ENCODE measurements at places on chromosomes 12 and 14.

DNA sequence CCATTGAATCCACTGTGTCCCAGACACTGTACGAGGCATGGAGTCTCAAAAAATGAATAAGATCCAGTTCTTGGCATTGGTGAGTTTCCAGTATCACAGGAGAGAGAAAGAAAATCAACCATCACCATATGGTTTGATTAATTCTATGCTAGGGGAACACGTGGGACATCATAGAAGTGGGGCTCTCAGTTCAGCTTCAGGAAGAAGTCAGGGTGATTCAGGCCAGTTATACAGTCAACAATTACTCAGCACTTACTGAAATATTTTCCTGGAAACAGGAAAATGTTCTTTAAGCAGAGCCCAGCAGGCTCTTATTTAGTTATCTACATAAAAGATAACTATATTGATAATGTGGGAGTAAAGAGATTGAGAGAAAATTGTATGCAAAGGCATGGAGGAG, 407.2 kb downstream of the NOVA1 start:
- DNase-seq, result no peak

GRCh38 chr12:53887881-53888280, 50.8 kb upstream of the HOXC13 start:
- DNase-seq, result no peak

DNA sequence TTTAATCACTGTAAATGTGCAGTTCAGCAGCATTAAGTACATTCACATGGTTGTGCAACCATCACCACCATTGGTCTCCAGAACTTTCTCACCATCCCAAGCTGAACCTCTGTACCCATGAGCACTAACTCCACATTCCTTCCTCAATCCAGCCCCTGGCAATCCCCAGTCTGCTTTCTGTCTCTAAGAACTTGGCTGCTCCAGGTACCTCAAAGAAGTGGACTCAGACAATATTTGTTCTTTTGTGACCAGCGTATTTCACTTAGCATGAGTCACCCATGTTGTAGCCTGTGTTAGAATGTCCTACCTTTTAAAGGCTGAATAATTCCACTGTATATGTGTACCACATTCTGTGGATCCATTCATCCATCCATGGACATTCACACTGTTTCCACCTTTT, 64.6 kb downstream of the SLC24A4 start:
- DNase-seq, result no peak

- DNase-seq, result peak; percentile 5
Observed at GRCh38 chr14:104770851-104771272, 17.9 kb downstream of the SIVA1 start.

GRCh38 chr14:100818221-100818699, 7.7 kb upstream of the MEG3 start:
- no peak for DNase-seq

- DNase-seq, result no peak
Observed at GRCh38 chr12:132534076-132534475, 44.1 kb downstream of the FBRSL1 start.

GRCh38 chr12:14994610-14995009, 21.8 kb downstream of the PDE6H start:
- no peak for DNase-seq

- no peak for DNase-seq
Observed at GRCh38 chr12:95208678-95209077, 8.6 kb downstream of the FGD6 start.

DNA sequence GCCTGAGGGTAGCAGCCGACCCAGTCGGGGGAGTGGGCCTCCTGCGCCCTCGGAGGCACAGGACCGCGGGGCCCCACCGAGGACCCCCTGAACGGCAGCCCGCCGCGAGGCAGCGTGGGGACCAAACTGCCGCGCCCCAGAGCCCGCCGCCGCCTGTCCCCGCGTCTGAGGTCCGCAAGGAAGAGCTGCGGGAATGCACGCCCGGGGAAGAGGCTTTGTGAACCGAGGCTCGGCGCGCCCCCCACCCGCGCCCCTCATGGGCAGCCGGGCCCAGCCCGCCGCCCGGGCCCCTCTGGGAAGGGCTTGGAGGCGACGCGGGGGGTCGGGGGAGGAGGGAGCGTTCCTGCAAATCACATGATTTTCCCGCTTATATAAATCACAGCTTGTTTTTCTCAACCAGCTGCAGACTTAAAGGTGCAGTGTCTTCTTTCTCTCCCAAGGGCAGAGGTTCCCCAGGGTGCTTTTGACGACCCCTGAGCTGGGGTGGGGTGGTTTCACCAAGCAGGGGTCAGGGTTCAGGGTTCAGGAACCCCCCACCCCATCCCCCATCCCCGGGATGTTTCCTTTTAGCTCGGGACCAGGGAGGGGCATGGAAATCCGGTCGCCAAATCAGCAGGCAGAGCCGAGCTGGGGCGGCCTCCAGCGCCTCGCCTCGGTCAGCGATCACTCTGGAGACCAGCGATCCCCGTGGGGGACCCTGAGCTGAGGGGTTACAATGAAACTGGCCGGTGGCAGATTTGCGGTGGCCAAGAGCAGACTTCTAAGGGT, 44.7 kb upstream of the ATP23 start:
- peak; percentile 62 for DNase-seq

GRCh38 chr12:67988601-67989021, 636 bp upstream of the IFNG-AS1 start:
- peak; percentile 6 for DNase-seq

GRCh38 chr12:121723200-121723599, 10.6 kb downstream of the TMEM120B start:
- DNase-seq, result no peak

DNA sequence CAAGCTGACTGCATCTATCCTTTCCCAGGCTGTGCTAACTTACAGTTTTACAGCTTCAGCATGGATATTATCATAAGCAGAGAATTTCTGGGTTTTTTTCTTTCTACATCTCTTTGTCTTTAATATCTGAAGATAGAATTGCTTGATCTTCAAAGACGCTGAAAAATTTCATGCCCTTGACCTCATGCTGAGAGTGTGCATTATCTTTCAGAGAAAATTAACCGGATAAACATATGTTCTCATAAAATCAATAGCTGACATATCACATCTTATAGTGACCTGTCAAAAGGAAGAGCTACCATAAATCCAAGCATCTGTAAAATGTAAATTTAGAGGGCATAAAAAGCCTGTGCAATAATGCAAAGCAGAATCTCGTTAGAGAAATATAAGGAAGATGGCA, 1704.1 kb upstream of the FLRT2 start:
- DNase-seq, result no peak

GRCh38 chr12:45205165-45205825, 10.6 kb upstream of the ANO6 start:
- no peak for DNase-seq

- DNase-seq, result peak; percentile 86
Observed at GRCh38 chr14:67653651-67654280, 20.7 kb downstream of the VTI1B start.

- DNase-seq, result no peak
Observed at GRCh38 chr14:55274751-55275150, 3.5 kb downstream of the FBXO34 start.

DNA sequence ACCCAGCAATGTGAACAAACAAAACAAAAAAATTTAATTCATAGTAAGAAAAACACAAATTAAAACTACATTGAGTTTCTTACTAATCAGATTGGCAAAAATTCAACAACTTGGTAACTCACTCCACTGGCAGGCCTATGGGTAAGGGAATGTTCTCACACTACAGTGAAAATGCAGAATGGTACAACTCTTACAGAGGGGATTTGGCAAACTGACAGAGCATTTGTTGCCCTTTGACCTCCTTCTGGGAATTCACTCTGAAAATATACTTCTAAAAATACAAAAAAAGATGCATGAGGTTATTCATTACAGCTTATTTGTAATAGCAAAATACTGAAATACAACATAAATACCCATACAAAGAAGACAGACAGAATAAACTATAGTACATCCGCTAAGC, 32.8 kb downstream of the ABCD2 start:
- DNase-seq, result no peak

GRCh38 chr12:39354955-39355354, 88.0 kb downstream of the KIF21A start:
- peak; percentile 64 for DNase-seq

DNA sequence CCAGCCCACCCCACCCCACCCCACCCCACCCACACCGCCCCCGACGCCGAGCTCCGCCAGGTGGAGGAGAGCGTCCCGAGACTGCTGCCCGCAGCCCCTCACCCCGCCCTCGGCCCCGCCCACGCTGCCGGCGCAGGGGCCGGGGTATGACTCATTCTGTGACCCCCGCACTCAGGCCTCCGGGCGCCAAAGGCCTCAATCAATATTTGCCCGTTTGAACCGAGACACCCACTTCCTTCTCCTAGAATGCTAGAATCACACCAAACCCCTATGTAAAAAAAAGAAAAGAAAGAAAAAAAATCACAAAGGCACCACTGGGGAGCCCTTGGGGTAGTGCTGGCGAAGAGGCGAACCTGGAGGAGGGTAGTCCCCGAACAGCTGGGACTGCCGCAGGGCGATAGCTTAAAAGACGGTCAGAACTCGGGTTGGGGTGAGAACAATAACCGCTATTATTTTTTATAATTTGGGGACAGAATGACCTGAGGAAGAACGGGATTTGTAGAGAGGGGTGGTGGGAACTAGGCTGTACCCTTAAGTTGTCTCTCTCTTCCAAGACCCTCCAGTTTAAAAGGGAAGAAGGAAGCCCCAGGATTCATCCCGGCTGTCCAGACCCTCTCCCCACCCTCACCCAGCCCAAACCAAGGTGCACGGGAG, 894 bp downstream of the KRT8 start:
- DNase-seq, result no peak

DNA sequence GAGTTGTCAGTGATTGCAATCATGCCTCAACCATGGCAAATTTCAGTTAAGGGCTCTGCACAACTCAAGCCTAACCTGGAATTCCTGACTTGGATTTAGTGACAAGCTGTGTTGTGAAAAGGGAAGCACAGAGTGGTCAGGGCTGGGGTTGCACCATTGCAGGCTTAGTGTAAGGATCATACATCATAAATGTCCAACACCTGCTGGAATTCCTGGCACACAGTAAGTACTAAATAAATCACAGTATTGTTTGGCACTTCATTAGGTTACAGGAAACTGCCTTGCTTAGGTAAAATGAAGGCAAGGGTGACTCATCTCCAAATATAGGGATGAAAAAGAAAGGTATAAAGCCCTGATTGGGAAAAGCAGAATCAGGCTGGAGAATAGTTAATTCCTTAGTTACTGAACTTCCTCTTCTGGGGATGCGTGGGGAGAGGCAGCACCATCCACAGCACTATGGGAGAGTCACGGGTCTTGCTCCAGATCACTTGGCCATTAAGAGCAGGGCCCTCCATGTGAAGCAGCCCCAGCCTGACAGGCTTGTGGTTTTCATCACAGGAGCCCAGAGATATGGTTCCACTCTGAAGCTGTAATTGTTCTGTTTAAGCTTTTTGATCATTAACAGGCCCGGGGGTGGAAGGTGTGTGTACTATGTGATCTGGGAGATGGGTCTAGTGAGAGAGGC, 39.7 kb downstream of the SLC8A3 start:
- no peak for DNase-seq

DNA sequence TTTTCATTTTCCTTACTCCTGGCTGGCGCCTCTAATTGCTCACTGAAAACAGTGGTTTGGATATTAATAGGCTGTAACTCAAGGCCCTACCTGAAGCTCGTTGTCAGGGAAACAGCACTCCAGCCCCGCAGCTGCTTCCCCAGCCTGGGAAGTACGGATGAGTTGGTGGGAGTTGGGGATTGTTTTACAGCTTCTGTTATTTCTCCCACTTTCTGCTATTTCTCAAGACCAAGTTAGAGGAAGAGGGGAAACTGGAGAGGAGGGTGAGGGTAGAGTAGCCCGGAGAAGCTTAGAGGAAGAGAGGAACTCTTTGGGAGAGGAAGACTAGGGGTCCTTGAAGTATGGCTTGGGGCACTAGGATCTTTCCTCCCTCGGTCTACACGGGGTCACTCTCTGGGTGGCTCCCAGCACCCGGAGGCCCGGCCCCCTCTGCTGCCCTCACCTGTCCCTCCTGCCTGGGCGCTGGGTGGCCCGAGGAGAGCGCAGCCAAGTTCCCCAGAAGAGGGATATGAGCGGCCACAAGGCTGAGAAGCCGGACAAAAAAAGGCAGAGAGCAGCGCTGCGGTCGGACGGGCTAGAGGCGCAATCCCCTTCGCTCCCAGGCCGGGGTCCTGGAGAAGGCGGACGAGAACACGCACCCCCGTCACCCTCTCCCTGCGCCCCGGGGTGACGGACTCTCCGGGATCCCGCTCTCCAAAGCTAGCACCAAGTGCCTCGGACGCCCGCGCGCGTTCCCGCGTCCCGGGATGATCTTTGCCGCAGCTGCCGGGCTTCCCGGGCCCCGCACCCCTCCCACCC, 671 bp downstream of the SPTB start:
- no peak for DNase-seq

- DNase-seq, result no peak
Observed at GRCh38 chr14:97638864-97639263, 841.7 kb downstream of the VRK1 start.

- no peak for DNase-seq
Observed at GRCh38 chr12:62263966-62264365, 3.8 kb downstream of the USP15 start.

- peak; percentile 60 for DNase-seq
Observed at GRCh38 chr12:51923506-51924365, 16.4 kb downstream of the ACVRL1 start.

GRCh38 chr14:59017285-59017965, 171.0 kb upstream of the DAAM1 start:
- DNase-seq, result no peak

DNA sequence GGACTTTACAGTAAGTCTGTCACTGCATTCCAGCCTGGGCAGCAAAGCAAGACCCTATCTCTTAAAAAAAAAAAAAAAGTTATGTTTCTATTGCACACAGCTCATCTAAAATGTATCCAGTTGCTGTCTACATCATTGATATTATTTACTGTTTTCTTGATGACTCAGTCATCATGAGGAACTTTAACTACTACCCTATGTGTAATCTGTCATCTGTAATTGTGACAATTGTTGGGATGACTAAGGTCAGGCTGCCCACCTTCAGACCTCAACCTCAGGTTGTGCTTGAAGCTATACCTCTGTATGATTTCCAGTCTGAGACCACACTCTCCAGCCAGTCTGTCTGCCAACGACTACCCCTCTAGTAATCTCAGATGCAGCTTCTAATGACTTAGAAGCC, 15.3 kb downstream of the PPP1R13B start:
- DNase-seq, result no peak

- no peak for DNase-seq
Observed at GRCh38 chr12:102376181-102376747, 104.1 kb downstream of the IGF1 start.

DNA sequence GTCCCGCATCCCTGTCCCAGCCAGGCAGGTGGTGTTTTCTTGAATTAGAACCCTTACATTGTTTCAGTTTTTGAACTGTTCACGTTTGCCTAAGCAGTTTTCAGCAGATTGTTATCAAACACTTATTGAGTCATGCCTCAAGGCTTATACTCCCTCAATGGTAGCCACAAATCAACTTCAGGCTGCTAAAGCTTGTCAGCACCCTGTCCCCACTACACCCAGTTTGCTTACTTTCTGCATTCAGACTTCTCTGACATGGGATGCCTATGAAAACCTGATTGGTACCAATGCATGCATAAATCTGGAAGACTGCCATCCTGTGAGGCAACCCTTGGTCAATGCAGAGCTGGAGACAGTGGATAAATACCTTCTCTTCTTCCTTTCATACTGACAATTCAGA, 225.4 kb downstream of the BTG1 start:
- no peak for DNase-seq

- no peak for DNase-seq
Observed at GRCh38 chr14:75497701-75498100, 24.6 kb upstream of the BATF start.
